ENCODE measurements at places on chromosomes 3 and 15.

DNA sequence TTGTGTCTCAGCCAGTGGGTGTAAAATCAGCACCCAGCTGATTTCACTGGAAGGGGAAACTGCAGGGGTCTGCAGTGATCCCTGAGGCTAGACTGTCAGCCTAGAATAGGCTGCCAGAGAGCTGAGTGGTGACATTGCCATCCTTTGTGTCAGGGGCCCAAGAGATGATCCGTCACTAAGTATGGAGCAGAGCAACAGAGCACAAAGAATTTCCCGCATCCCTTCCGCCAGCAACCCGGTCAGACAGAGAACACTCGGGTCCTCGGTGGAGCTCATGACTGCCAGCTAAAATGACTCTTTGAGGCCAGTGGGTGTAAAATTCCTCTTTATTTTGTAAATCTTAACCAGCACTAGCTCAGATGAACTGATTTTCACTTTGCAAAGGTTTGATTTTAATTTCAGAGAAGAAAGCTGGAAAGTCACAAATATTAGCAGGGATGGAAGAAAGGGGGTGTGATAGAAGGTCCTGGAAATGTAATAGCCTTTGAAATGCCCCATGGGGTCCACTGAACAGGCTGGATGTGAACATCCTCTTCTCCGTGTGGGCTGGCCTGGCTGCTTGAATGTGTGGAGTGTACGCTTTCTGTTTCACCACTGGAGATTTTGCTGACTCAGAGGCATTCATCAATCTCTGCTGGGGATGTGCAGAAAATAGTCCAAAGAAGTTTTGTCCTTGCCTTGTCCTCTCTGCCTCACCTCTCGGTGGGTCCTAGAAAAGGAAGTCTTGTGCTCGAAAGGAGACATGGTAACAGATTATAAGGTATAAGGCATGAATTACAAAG is 138.8 kb downstream of the SV2B start:
- DNase-seq, result no peak

GRCh38 chr3:122560680-122561079 is 3.4 kb downstream of the PARP9 start:
- no peak for DNase-seq

DNA sequence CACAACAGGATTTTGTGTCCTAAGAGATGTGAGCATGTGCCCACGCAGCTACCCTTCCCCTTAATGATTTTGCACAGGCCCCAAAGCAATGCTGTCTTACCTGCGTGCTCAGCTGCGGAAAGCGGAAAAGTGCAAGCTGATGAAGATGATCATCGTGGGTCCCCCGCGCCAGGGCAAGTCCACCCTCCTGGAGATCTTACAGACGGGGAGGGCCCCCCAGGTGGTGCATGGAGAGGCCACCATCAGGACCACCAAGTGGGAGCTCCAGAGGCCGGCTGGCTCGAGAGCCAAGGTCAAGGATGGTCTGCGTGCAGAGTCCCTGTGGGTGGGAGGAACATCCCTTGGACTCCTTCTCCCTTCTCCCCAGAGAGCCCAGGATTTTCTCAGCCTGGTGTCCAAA is 103.1 kb downstream of the LRRK1 start:
- DNase-seq, result no peak

- DNase-seq, result no peak
Observed at GRCh38 chr3:97430601-97431000, 334.0 kb upstream of the ARL6 start.

DNA sequence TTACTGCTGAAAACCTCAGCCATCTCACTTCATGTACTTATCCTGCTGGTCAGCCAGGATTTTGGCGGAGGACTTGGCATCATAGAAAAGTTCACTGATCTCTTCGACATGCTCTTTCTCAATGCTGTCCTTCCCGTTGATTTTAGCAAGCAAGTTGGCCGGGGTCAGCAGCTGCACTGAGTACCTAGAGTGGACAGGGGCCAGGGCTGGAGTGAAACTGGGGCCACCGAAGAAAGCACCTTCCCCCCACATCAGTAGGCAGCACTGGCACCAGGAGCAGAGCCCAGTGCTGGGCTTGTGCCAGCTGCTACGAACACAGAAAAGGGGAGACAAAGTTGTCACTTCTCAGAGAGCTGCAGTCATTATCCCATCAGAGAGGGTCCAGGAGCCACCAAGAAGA is 29.0 kb downstream of the SEC61A1 start:
- no peak for DNase-seq

GRCh38 chr3:150061288-150062024 is 90.8 kb upstream of the PFN2 start:
- DNase-seq, result no peak

DNA sequence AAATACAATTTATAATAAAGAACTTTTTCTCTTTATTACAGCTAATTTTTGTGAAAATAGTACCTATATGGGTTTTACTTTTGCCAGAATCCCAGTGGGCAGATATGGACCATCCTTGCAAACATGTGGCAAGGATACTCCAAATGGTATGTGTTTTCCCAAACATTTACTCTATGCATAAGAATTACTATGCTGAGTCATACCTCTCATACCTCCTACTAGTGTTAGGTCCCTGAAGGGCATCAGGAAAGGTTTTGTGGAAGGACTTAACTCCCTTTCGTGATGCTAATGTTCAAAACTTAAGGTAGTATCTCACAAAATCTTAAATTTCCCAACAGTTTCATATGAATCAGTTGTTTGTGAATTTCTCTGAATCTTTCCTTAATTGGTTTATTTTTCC is 21.3 kb downstream of the ADGRG7 start:
- DNase-seq, result no peak

DNA sequence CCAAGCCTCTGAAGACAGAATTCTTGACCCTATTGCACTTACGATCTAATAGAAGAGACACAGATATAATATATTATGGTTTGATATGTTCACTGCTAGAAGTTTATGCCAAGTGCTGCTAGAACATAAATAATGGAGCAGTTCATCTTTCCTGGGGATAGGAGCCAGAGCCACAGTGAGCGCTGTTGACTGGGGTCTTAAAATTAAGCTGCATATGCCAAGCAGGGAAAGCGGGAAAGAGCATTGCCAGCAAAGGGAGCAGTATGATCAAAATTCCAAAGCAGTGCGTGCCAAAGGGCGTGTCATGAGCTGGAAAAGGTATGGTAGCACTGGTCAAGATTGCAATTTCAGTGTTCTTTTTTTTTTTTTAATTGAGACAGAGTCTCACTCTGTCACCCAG is 49.1 kb upstream of the ABHD2 start:
- DNase-seq, result no peak

GRCh38 chr3:115095236-115095635 is 51.9 kb downstream of the ZBTB20 start:
- DNase-seq, result no peak

GRCh38 chr3:126782536-126782935 is 78.5 kb downstream of the CHCHD6 start:
- peak; percentile 72 for DNase-seq

DNA sequence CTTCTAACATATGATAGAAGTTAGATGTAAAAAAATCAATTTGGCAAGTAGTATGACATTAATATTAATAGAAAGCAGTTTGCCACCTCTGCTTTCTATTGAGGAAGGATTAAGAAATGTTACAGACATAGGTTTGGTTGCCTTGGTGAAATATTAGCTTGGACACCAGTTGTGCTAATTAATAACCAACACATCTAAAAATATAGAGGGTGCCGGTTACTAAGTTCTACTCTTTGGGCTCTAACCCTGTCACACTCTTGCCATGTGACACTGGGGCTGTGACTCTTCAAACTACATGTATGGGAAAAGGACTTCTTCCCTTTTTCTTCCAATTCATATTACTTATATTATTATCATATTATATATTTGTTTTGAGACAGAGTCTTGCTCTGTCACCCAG is 64.4 kb downstream of the TRIM71 start:
- DNase-seq, result no peak

- no peak for DNase-seq
Observed at GRCh38 chr15:47422881-47423665, 294.2 kb upstream of the SEMA6D start.

DNA sequence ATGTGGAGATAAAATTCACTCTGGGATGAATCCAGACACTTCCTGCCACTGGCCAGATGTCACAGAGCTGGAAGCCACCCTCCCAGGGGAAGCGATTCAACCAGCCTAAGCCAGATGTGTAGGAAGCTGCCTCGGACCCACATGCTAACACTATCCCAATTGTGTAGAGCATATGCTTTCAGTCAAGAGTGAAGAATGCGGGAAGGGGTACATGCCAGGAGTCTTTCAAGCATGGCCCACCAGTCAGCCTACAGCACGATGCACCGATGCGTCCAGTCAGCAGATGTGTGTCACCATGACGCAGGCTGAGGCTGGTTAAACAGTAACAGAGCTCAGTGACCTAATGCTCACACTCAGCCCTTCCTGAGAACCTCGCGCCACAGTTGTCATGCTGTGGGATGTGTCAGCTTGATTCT is 38.8 kb upstream of the BNC1 start:
- peak; percentile 83 for DNase-seq

- no peak for DNase-seq
Observed at GRCh38 chr3:25007974-25008658, 419.9 kb upstream of the RARB start.

- DNase-seq, result no peak
Observed at GRCh38 chr3:188043891-188044290, 110.1 kb upstream of the LPP start.

GRCh38 chr15:51603002-51603401 is 19.6 kb downstream of the DMXL2 start:
- no peak for DNase-seq

- DNase-seq, result no peak
Observed at GRCh38 chr15:90742087-90742486, 24.9 kb downstream of the BLM start.

DNA sequence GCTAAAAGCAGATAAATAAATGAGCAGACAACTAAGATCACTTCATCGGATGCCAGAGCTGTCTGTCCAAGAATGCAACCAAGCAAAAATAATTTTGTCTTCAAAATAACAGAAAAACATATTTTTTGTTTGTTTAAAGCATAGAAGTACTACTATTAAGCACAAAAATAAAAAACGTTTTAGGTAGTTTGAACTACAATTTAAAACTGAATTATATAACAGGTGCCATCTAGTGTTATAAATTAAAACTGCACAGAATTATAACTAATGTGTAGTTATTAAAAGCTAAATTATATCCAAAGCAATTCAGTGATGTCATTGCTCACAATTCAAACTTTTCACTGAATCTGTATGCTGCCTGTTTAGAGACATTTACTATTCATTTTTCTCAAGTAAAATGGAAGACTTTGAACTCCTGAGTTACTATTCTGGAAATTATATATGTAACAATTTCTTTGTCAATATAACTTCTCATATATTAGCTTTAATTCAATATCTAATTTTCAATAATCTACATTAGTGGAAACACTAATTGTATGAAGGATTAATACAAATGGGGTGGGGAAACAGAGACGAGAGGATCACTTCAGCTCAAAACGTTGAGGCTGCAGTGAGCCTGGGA is 29.5 kb downstream of the LINS1 start:
- no peak for DNase-seq

- no peak for DNase-seq
Observed at GRCh38 chr3:107285197-107285596, 92.0 kb upstream of the CCDC54 start.

DNA sequence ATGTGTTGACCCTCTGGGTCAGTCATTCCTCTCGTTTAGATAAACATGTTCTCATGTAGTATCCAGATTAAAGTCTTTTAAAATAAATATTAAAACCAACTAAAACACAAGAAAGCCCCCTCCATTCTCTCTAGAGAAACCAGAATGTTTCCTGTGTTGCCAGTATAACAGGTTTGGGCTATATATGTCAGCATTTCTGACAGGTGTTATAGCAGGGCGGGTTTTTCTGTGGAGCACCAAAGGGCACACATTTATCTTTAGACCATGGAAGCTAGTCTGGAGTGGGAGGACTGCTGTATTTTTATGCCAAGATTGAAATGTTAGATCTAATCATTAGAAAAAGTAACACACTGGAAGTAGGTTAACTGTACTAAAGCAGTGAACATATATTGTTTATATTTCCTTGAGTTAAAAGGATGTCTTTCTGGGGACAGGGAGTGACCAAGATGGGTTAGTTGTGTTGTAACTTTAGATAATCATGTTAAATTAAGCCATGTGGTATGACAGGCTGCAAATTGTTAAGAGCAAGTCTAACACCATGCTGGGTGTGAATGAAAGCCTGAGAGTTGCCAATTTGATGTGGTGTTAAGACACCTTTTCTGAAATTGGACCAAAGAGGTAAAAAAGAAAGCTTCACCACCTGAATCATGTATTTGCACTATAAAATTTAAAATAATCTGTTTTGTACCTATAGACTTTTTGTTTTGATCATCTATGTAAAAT is 15.6 kb downstream of the KCTD6 start:
- no peak for DNase-seq

- no peak for DNase-seq
Observed at GRCh38 chr3:32890420-32891276, 60.8 kb upstream of the CCR4 start.

DNA sequence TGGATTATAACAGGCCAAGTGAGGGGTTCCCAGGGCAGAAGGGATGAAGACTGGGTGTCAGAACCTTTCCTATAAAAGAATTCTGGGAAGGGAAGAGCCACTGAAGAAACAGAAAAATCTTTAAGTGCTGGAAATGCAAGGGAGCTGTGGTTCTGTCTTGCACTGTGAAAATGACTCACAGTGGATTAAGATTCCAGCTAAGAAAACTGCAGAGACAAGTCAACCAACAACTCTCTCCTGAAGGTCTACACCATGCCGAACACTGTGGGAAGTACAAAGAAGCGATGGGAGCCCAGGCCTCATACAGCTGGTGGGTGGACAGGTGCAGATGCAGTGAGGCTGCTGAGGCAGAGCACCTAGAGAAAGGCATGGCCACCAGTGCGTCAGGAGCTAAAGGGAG is 27.7 kb downstream of the ZDHHC3 start:
- no peak for DNase-seq

- DNase-seq, result no peak
Observed at GRCh38 chr3:172107403-172107802, 68.0 kb downstream of the FNDC3B start.

DNA sequence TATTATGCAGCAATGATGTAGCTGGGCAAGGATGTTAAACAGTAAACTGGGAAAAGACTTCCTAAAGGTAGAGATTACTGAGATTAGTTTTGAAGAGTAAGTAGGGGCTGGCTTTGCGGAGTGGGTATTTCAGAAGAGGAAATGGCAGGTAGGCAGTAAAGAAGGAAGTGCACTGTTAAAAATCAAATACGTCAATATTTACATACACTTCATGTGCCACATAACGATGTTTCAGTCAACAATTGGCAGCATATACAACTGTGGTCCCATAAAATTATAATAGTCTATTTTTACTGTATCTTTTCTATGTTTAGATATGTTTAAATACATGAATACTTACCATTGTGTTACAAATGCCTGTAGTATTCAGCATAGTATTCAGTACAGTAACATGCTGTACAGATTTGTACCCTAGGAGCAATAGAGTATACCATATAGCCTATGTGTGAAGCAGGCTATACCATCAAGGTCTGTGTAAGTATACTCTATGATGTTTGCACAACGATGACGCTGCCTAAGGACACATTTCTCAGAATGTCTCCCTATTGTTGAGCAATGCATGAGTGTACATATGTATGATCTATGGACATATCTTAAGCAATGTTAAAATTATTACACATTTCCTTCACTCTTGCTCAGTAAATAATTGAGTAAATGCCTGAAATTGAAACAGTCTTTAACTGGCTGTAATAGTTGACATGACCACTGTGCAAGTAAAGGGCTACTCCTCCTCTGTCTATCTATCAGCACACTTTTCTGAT is 196.7 kb downstream of the ISL2 start:
- DNase-seq, result no peak

Data from AG09319 (cell line).